Stimulated activated CD4-positive, alpha-beta T cell treated with anti-CD3 and anti-CD28 coated beads, TNF-alpha, amount 100 ng/mL, for 1 hour (primary cell): ENCODE measurements at places on chromosomes 3 and 15.

- no peak for DNase-seq
Observed at GRCh38 chr3:58864480-58864879, 185.3 kb downstream of the CFAP20DC start.

DNA sequence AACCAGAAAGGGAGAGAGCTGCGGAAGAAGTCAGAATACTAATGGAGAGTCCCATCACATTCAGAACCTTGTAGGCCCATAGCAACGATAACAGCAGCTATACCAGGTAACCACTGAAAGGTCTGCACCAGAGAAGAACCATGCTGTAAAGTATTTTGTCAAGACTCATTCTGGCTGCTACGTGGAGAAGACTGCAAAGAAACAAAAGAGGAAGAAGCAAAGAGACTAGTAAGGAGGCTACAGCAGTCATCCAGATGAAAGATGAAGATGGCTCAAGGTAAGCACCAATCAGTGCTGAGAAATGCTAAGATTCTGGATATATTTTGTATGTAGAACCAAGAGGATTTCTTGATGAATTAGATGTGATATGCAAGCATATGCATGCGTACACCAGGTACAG lies 39.6 kb downstream of the ACAP2 start:
- DNase-seq: no peak

DNA sequence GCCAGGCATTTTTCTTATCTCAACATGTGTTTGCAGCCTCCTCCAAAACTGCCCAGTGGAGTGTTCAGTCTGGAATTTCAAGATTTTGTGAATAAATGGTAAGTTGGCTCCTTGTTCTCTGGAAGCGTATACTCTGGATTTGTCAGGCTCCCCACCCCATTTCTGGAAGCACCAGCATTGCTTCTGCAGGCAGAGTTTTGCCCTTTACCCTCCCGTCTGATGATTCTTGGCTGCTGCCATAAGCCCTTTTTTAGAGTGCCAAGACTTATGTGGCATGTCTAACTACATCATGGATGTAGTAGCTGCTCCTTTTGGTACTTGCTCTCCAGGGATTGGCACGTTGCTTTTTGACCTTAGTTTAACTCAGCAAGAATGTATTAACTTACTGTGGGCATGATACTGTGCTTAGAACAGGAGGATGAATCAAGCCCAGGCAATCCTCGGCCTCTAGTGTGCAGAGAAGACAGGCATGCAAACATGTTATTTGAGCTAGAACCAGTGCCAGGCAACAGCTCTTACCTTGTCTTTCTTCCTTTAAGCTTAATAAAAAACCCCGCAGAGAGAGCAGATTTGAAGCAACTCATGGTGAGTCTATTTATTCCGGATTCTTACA lies 8.3 kb downstream of the SNAPC5 start:
- DNase-seq: no peak

GRCh38 chr3:197216169-197216860 lies 82.1 kb downstream of the DLG1 start:
- no peak for DNase-seq
